CD4-positive, alpha-beta T cell treated with Interleukin-2 at 100 ng/mL for 4 hours (primary cell): ENCODE measurements at places on chromosomes 6 and 20.
A peak's percentile ranks its signal among the peaks of the same experiment; 100 is the strongest.

- DNase-seq, result no peak
Measured at GRCh38 chr6:155143578-155144106, 120.2 kb upstream of the CLDN20 start.

- DNase-seq, result peak; percentile 21
Measured at GRCh38 chr6:41439524-41440418, 104.4 kb downstream of the NCR2 start.

DNA sequence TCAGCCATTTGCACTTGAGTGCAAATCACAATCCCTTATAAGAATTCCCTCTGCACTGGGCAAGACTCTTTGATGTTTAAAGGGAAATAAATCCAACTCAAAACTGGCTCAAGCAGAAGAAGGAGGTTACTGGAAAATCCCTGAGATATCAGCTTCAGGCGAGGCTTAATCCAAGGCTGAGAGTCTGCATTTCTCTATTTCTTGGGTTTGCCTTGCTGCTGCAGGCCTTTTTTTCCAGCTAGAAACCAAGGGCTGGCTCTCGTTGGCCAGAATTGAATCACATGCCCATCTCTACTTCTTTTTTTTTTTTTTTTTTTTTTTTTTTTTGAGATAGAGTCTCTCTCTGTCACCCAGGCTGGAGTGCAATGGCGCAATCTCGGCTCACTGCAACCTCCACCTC, 11.7 kb downstream of the HCK start:
- DNase-seq, result no peak

- no peak for DNase-seq
Measured at GRCh38 chr6:36334832-36335459, 1.7 kb downstream of the BNIP5 start.

DNA sequence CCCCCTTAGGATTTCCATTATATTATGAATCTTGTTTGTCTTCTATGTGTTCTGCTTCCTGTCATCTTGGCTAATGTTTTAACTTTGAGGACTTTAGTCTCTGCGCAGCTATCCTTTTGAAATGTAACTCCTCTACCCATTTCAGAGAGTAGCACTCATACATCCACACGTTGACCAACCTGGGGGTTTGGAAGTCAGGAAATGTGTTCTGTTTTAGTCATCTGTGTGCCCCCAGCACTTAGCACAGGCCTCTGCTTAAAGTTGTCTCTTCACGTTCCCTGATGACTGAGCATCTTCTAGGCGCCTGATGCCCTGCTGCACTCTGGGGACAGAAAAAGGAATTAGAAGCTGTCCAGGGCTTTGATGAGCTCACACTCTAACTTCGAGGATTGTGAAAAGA, 47.9 kb downstream of the HMGN3 start:
- DNase-seq, result no peak

- no peak for DNase-seq
Measured at GRCh38 chr20:33940666-33941065, 53.0 kb upstream of the RALY start.

- DNase-seq, result no peak
Measured at GRCh38 chr20:14619411-14619810, 282.0 kb upstream of the FLRT3 start.

DNA sequence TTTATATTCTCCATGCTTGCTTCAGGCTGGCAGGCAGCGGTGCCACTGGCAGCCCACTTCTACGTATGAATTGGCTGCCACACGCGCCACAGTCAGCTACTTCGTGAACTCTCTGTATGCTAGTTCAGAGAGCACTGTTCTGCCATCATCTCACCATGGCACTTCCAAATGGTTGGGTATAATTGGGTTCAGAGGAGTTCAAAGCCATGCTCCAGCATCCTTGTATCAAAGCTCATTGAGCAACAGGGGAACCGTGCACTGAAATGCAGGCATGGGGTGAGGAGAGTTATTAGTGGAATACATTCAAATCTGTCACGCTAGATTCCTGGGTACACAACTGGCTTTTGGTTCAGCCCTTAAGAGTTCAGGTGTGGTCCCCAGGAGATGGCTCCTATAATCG, 519.9 kb upstream of the NOX3 start:
- no peak for DNase-seq

DNA sequence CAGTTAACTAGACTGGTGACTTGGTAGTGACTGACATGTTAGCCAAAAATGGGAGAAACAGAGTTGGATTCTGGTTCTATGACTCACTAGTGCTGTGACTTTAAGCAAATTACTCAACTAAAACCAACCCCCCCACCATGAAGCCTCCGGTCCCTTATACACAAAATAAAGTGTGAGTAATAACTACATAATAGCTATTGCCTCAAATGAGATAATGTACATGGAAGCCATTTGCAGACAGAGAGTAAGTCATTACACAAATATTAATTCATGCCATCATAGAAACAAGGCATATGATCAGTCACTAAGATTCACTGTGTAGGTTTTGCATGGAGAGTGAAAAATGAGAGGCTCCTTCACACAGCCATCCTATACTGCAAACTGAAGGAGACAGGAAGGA, 111.9 kb downstream of the HIVEP2 start:
- DNase-seq, result peak; percentile 66

DNA sequence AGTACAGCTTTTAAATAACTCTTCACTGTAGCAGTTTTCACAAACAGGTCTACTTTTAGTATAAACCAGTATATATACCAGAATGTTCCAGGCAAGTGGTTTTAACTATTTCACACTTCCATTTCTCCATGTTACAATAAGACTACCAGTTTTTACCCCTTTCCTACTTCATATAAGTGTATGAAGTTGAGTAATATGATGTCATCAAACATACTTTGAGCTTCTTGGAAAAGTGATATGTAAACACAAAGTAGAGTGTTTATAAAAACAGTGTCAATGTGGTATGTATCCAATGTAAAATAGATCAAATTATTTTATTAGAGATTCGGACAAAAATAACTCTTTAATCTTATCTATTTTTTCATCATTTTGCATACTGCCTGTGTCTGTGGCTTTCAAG, 2.5 kb upstream of the PAQR8 start:
- no peak for DNase-seq

- DNase-seq, result no peak
Measured at GRCh38 chr6:105181981-105182515, 2.2 kb upstream of the POPDC3 start.

DNA sequence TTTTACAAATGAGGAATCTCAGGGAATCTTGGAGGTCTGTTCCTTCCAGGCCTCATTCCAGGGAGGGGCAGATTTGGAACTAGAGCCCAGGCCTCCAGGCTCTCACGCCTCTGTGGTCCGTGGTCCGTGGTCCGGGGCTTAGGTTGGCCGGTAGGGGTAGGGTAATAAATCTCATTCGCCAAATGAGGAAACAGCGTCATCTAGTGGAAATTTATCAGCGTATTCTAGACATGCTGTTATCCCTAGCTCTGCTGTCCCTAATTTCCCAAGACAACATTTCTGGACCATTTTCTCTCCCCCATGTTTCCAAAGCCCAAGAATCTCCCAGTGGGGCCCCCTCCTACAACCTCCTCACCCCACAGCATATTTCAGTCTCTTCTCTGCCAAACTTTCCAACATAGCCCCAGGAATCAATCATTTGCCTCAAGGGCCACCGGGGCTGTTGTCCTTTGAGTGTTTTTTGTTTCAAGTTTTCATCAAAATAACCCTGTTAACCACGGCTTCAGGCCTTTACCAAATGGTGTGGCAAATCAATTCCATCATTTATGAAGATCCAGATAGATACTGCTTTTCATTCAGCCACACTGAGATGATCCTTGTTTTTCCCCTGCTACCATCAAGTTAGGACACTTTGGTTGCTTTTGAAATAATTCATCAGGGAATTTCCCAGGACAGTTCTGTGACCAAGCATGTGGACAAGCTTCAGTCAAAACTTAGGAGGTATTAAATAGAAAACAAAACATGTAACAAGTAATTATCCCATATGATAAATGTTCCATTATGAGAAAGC, 126.8 kb downstream of the ALDH8A1 start:
- DNase-seq, result peak; percentile 54

DNA sequence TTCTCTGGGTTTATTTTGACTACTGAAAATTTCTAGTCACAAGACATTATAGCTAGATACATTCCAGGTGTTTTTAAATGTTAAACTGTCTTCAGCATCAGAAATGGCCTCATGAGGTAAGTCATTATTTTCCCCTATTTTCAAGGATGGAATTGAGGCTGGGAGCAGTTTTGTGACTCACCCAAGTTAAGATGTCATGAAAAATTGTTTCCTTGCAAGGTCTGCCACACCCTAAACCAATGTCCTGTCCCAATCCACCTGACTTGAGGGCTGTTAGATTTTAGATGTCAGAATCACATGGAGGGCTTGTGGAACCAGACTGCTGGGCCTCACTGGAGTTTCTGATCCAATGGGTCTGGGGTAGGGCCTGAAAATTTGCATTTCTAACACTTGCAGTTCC, 16.9 kb downstream of the SLC22A3 start:
- no peak for DNase-seq

DNA sequence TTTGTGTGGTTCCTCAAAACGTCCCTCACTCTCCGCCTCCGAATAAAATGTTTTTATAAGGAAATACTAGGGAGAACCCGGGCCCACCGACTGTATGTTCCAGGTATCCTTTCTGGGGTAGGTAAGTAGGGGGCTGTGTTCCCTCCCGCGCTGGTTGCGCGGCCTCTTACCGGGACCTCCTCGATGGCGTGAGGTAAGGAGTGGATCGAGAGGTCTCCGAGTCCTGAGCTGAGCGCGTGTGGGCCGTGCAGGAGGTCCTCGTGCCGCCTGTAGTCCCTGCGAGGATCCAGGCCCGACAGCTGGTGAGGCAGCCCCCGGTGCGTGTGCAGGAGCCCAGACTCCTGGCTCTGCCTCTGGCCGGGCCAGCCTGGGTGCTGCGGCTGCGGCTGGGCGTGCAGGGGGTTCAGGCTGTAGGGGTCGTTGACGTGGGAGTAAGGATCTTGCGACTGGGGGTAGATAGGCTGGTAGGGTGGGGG, 5.1 kb downstream of the TFAP2A start:
- DNase-seq, result no peak

DNA sequence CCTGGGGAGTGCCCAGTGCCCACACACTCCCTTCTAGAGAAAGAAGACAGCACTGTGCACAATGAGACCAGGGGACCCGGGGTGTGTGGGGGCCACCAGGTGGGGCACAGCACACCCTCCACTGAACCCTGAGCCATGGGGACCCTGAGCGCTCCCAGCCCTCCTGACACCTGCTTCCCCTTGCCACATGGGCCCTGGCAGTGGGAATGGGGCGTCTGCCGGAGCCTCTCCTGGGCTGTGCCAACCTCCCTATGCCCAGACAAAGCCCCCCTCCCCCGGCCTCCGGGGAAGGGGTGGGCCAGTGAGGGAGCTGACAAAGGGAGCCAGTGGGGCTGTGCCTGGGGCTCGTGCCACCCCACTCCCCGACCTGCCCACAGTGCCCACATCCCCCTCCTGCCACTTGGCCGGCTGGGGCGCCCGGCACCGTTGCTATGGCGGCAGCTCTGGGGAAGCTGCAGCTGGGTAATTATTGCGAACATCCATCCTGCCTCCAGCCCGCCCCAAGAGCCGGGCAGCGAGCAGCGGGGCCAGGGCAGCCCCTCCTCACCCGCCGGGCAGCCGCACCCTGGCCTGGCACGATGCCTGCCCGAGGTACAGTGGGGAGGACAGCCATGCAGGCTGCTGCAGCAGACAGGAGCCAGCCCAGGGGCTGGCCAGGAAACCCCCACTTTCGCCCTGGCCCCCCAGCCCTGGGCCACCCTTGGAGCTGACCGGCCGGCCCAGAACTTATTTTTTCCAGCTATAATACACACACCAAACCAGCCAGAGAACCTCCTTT, 41.9 kb upstream of the NOL4L start:
- DNase-seq, result no peak

- DNase-seq, result peak; percentile 87
Measured at GRCh38 chr6:134247231-134247833, 70.6 kb downstream of the SGK1 start.

GRCh38 chr20:4011226-4011975, 4.0 kb downstream of the RNF24 start:
- DNase-seq, result no peak

DNA sequence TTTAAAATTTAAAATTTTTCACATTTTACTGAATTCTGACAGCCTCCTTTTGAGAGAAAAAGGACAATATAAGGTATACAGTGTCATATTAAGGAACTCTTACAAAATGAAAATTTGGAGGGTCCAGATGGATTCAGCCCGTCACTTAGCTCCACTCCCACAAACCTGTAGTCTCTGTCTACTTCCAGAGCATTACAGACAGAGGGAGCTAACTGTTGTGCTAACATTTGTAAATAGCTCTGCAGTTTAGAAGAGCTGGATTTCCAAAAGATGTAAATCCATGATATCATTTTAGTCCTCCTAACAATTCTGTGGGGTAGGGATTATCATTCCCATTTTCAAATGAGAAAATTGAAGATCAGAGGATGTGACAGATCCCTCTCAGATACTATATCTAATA, 16.1 kb upstream of the SERINC3 start:
- no peak for DNase-seq

- no peak for DNase-seq
Measured at GRCh38 chr20:38825901-38826625, 20.6 kb downstream of the PPP1R16B start.

DNA sequence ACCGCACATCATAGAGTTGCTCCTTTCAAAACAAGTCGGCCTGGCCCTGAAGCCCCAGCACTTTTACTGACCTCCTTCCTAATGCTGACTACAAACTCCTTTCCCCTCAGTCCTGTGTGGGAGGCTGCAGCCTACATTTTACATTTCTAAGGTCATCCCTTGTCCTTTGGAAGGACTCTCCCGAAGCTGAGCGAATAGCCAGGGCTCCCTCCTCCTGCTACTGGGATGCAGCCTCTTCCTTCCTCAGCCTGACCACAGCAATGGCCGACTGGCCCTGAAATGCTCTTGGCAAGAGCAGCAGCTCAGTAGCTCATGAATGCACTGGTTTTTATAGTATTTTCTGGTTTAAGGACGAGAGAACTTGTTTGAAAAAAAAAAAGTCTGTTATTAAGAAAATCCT, 679 bp downstream of the ADGRF5 start:
- no peak for DNase-seq

DNA sequence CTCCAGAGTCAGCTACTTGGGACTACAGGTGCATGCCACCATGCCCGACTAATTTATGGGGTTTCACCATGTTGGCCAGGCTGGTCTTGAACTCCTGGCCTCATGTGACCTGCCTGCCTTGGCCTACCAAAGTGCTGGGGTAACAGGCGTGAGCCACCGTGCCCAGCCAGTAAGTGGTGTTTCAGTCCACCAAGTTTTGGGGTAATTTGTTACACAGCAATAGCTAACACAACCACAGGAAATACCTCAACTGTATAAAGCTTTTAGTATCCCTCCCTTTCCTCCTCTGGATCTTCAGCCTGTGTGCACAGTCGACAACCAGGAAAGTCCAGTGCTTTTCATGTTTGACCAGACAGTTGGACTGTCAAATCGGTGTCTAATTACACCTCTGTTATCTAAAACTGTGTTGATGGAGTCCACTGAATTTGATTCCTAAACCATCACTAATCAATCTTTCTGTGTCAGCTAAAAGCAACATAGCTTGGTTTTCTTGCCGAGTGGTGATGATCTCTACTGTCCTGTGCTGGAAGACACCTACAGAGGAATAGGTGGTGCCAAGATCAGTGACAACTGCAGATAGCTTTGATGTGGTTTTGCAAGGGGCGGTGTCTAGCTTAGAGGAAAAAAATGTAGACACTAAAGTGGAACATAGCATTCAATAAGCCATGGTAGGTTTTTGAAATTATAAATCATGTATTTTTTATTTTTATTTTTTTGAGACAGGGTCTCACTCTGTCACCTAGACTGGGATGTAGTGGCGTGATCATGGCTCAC, 22.2 kb upstream of the ZBTB2 start:
- DNase-seq, result peak; percentile 80

- DNase-seq, result no peak
Measured at GRCh38 chr6:44531442-44532015, 144.0 kb downstream of the CDC5L start.
